Kidney capillary endothelial cell (primary cell): ENCODE measurements at places on chromosomes 7 and 10.

GRCh38 chr10:126041804-126042231 is 145.5 kb downstream of the FANK1 start:
- peak; percentile 98 for DNase-seq

- DNase-seq = no peak
These were observed 10.9 kb downstream of the TAS2R60 start for GRCh38 chr7:143454091-143454680.

DNA sequence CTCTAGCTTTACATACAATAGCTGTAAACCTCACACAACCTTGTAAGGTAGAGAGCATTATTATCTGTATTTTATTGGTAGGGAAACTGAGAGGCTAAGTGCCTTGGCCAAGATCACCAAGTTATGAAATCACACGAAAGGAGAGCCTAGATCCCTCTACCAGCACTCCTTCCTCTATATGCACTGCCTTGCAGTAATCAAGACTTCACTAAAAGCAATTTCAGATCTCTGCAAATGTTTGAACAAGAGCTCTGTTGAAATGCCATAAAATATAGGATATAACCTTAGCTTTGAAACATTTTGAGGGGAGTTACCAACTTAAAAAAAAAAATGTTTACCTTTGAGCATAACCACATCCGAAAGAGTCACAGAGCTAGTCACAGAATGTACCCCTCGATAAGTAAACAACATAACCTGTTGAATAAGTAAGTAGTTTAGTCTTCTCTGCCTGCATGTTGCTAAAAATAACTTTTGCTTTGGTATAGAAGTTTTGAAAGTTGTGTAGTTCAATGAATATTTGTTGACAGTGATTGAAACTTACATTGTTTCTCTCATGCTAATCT is 709.4 kb downstream of the AUTS2 start:
- DNase-seq = no peak

DNA sequence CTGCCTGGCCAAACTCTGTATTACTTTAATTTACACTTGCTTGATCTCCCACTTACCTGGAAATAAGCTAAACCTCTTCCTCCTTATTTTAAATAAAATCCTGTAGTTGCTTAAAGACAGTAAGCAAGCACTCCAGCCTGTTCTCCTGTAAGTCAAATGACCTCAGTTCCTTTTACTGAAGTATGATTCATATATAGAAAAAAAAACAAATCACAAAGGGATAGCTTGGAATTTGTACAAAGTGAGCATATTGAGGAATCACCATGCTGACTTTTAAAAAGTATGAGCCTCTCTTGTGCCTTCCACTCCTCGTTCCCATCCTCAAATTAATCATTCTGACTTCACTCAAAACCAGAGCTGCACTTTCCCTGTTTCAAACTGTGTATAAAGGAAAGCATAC is 52.0 kb downstream of the C10orf90 start:
- no peak for DNase-seq

- DNase-seq = no peak
These were observed 28.1 kb upstream of the CDH23 start for GRCh38 chr10:71368643-71369042.

DNA sequence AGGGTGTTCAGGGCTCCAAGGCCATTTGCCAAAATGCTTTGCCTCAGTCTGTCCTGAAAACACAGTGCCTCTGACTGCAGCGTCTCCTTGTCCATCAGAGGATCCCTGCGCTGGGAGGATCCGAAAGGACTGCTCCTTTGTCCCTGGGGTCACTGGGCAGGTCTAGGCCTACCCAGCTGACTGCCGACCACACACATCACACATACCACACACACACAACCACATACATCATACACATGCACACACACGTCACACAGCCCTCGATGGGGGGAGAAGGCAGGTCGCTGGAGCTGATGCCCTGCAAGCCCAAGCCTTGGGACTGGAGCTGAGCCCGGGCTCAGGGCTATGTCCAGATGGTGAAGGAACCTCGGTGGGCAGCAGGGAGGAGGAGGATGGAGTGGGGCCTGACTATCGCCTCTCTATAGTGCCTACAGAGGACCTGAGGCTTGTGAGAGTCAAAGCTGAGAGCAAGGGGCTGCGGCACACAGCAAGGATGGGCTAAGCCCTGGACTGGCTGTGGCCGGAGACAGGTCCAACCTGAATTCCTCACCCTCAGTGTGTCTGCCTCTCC is 29.1 kb downstream of the GPRIN2 start:
- no peak for DNase-seq

DNA sequence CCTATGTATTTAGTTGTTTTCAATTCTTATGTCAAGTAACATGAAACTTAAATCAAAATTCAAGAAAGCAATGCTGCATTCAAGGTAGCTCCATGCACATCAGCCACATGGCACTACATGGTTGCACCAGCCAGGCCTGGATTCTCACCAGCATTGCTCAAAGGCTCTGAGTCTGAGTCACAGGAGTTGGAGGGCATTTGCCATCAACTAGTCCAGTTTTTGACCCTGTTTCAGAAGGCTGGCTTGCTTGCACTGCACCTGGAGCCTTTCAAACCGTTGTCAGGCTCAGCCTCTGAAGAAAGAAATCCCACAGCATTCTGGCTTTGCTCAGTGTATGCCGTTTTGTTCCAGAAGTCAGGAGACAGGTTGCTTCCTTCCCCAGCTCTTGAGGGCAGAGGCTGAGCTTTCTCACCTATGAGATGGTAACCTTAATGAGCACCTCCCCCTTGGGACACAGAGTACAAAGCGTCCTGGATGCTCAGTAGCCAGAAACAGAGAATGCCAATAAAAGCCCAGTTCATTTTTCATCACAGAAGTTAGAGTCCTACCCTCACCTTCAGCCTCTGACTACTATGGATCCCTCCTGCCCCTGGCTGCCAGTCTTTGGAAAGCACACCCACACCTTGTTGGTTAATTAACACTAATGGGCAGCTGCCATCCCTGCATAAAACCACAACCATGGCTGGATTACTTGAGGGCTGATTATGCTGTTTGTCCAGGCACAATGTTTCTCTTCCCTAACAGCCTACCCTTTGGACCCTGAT is 288.4 kb upstream of the LRRTM3 start:
- no peak for DNase-seq

DNA sequence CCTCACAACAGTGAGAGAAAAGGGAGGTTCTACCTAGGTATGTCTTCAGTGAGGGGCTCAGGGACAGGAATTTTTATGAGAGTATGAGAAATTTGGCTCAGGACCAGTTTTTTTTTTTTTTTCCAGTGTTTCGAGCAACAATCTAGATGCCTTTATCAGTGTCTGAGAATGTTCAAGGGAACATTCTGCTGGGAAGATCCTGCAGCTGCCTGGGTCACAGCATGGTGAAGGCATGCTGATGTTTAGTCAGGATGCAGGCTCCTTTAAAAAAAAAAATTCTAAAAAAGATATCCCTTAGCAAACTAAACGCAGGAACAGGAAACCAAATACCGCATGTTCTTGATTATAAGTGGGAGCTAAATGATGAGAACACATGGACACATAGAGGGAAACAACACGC is 31.0 kb downstream of the SBDS start:
- DNase-seq = no peak

DNA sequence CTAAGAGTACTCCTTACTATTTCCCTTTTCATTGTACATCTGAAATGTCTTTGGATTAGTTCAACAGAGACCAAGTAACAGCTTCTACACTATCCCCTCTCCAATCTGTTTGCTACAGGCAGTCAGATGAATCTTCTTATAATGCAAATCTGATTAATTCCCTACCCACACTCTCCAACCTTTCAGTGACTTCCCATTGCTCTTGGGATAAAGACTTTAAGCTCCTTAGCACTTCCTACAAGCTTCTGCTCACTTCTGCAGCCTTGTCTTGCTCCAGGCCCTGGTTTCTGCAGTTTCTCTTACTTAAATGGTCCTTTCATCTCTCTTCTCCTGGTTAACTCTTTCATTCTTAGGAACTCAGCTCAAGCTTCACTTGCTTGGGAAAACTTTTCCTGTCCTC is 65.2 kb upstream of the FEZF1 start:
- no peak for DNase-seq
